ENCODE measurements at places on chromosomes 11 and 22.

DNA sequence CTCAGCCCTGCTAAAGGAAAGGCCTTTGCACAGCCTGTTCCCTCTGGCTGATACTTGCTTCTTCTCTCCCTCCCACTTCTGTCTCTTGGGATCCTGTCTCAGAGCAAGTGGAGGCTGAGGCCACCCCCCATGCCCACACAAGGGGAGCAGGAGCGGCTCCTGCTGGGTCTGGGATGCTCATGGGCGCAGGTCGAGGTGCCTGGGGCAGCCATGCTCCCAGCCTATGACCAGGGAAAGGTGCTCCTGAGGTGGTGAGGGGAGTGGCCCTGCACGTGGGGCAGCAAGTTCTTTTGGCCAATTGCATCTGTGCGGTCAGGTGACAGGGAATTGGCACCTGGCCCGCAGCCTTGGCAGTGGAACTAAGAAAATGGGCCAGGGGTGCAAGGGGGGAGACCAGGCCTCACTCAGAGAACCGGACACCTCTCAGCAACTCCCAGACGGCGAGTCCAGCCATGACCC lies 1.5 kb downstream of the MAPK11 start:
- H3K4me1 ChIP-seq, result peaks cover 12% of the 10 kb centered on the region
- H3K27ac ChIP-seq, result no peak overlapping the region
- DNase-seq, result no peak
- peaks cover 4% of the 10 kb centered on the region for H3K36me3 ChIP-seq

GRCh38 chr11:65655570-65656332 lies 7.0 kb downstream of the RELA start:
- no peak for DNase-seq
- H3K4me3 ChIP-seq, result no peak overlapping the region
- peaks cover 21% of the 10 kb centered on the region for H3K36me3 ChIP-seq
- no peaks in the 10 kb centered on the region for H3K27me3 ChIP-seq
- peaks cover 23% of the 10 kb centered on the region for H3K4me1 ChIP-seq

DNA sequence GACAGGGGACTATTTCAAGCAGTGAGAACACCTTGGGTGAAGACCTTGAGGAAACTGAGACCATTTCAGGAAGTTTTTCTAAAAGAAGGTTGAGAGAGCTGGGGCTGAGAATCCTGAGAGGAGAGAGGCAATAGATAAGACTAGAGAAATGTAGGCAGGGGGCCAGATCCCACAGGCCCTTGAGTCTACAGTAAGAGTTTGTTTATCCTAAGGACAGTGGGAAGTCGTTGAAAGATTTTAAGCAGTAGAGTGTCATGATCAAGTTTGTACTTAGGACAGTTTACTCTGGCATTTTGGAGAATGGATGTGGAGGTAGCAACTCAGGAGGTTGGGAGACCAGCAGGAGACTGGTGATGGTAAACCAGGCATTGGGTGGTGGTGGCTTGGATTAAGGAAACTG lies 17.1 kb downstream of the HSD17B12 start:
- H3K27ac ChIP-seq, result no peak overlapping the region
- DNase-seq, result no peak
- no peaks in the 10 kb centered on the region for H3K36me3 ChIP-seq
- H3K4me1 ChIP-seq, result no peaks in the 10 kb centered on the region

GRCh38 chr11:15370495-15371147 lies 255.9 kb downstream of the INSC start:
- H3K36me3 ChIP-seq, result no peaks in the 10 kb centered on the region
- H3K27me3 ChIP-seq, result no peaks in the 10 kb centered on the region
